ENCODE measurements at places on chromosomes 4 and X.
A peak's percentile ranks its signal among the peaks of the same experiment; 100 is the strongest.

- DNase-seq: peak; percentile 10
- H3K36me3 ChIP-seq: peaks cover 54% of the 10 kb centered on the region
- H3K4me3 ChIP-seq: no peak overlapping the region
- H3K4me1 ChIP-seq: peaks cover 6% of the 10 kb centered on the region
- H3K27me3 ChIP-seq: no peaks in the 10 kb centered on the region
These were observed 34.4 kb upstream of the COX18 start for GRCh38 chr4:73103799-73104503.

- peaks cover 15% of the 10 kb centered on the region for H3K27me3 ChIP-seq
- DNase-seq: no peak
- no peaks in the 10 kb centered on the region for H3K4me1 ChIP-seq
These were observed 123.3 kb downstream of the CLCN4 start for GRCh38 chrX:10280071-10280470.

DNA sequence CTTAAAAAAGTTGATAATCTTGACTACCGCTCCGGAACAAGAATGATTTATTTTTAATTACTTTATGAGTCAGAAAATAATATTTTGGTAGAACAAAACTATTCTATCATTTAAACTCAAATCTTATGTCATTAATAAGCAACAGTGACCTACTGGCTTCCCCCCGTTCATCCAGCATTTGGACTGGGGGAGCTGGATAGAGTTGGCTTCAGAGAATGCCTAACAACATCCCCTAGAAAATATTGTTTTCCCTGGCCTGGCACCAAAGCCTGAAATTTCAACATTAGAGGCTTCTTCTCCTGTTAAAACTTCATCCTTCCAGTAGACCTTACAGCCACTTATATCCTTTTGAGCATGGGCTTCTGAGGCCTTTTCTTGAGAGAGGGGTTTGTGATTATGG, 55.7 kb upstream of the PDLIM3 start:
- H3K27me3 ChIP-seq: no peaks in the 10 kb centered on the region
- peak overlapping the region; percentile 81 for H3K27ac ChIP-seq
- H3K36me3 ChIP-seq: peaks cover 7% of the 10 kb centered on the region
- peaks cover 8% of the 10 kb centered on the region for H3K4me1 ChIP-seq

- DNase-seq: no peak
- H3K27ac ChIP-seq: no peak overlapping the region
- no peaks in the 10 kb centered on the region for H3K4me1 ChIP-seq
These were observed 147.8 kb upstream of the BCOR start for GRCh38 chrX:40245488-40246071.

GRCh38 chr4:17823871-17824669, 13.3 kb downstream of the NCAPG start:
- no peak for DNase-seq
- no peaks in the 10 kb centered on the region for H3K27me3 ChIP-seq
- peak overlapping the region; percentile 62 for H3K4me3 ChIP-seq
- H3K4me1 ChIP-seq: peaks cover 18% of the 10 kb centered on the region
- H3K36me3 ChIP-seq: peaks cover 8% of the 10 kb centered on the region

Measured in MCF 10A (cell line).